Mucosa of descending colon (tissue), 3 donors: ENCODE measurements at places on chromosomes 1 and 21. TPM values are rescaled to one million over a fixed set of nuclear protein-coding genes. Genes with fewer than 3 reads are reported as not detected.

DNA sequence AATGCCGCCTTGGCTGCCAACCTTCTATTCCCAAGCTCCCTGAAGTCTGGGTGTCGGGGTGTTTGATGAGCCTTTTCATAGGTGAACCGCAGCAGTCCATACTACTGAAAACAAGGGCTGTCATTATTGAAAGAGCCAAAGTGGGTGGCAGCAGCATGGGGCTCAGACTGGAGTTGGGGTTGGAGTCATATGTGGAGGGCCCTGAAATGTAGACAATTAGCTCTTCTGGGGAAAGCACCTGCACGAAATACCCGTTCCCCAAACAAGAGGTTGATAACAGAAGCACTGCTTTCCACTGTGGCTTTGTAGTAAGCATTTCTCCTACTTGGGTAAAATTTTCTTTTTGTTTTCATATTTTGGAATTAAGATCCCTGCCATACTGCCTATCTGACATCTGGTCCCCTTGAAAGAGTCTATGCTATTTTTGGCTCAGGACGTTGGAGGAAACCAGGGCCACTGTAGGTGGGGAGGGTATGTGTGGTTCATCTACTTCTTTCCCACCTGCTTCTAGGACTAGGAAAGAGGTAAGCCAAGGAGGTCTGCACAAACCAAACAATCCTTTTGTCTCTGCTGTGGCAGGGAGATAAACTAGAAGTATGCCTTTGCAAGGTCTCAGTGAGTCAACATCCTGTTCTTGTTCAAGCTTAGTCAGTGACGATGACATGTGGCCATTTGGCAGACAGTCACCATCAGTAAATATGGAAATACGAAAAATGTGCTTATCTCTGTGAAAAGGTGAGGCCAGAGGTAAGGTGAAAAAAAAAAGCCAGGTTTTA lies 197.0 kb upstream of the UBE2U start:
- no peak for DNase-seq

- DNase-seq = peak; percentile 54
Measured at GRCh38 chr1:47507881-47508701, 70.2 kb downstream of the FOXD2 start.

GRCh38 chr1:38004284-38005108 lies 818 bp downstream of the FHL3 start:
- DNase-seq = no peak

DNA sequence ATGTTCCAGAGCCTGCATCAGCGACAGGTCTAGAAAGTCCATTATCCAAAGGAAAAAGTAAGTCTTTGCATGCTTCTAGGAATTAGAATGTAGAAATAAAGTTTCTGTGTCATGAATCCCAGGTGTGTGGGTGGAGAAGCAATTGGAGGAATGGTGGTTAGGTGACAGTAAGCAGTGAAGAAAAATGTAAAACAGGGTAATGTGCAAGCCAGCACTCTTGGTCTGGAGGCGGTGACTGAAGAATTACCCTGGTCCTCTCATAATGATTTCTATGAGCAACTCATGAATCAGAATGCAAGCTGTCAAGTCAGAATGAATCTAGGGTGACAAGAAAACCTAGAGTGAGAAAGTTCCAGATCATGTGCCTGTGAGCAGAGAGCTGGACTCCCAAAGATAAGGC lies 33.6 kb downstream of the PLPPR4 start:
- DNase-seq = no peak

- DNase-seq = no peak
Measured at GRCh38 chr1:176785791-176786190, 322.8 kb downstream of the PAPPA2 start.

DNA sequence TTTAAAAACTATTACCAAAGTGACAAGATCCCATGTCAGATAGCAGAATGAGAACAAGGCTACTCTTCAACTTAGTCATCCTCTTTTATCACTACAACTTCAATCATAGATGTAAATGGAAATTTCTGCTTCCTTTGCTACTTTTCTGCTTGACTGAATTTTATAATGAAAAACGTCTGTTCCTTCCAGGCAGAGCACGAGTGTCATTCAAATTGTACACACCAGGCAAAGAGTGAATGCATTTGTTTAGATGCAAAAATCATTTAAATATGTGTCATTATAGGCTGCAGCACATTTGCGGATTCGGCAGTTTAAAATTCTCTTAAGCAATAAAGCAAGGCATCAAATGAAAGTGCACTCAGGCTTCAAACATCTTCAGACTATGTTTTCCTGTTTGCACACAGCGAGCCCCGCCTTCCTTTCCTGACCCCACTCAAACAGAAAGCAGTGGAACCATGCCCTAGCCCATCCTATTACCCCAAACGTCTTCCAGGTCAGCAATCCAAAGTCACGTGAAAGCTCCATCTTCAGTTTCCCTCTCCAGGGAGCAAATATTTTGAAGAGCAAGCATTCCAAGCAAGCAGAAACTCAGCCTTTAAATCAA lies 99.6 kb downstream of the APP start:
- no peak for DNase-seq

DNA sequence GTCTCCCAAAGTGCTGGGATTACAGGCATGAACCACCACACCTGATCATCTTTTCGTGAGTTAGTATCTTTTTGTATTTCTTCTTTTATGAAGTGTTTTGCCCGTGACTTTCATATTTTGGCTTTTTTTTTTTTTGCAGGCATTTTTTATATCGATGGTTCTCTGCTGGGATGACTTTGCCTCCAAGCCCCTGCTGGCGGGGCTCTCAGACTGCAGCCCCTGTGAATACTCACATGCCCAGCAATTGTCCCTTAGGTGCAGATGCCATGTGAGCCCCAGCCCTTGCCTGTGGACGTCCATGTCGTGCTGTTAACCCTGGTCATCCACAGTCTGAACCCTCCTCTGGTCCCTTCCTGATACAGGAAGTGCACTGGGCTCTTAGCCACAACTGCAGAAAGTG lies 21.7 kb downstream of the CRYAA start:
- DNase-seq = peak; percentile 14

GRCh38 chr1:170310951-170311350 lies 165.2 kb downstream of the NTMT2 start:
- DNase-seq = no peak

DNA sequence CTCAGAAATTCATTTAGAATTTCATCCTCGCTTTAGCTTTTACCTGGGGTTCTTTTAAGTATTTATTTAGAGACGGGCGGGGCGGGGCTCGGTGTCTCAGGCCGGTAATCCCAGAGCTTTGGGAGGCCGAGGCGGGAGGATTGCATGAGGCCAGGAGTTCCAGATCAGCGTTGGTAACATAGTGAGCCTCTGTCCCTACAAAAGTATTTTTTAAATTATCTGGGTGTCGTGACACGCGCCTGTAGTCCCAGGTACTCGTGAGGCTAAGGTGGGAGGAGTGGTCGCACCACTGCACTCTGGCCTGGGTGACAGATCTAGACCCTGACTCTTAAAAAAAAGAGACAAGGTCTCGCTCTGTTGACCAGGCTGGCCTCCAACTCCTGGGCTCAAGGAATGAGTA lies 942 bp upstream of the RSBN1 start:
- DNase-seq = peak; percentile 32

GRCh38 chr1:224624432-224624831 lies 8.3 kb downstream of the CNIH3 start:
- no peak for DNase-seq

DNA sequence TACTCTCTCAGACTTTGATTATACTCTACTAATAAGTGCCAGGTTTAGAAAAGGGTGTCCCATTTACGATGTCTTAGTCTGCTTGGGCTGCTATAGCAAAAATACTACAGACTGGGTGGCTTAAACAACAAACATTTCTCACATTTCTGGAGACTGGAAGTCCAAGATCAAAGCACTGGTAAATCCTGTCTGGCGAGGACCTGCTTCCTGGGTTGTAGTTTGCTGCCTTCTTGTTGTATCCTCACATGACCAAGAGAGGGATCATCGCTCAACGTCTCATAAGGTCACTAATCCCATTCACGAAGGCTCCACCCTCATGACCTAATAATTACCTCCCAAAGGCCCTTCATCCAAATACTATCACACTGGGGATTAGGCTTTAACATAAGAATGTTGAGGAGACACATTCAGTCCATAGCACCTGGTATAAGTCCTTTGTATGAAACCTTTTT lies 12.0 kb downstream of the PRDX6 start:
- no peak for DNase-seq

GRCh38 chr1:151124763-151125403 lies 21.5 kb downstream of the SEMA6C start:
- no peak for DNase-seq

- DNase-seq = no peak
Measured at GRCh38 chr1:18343581-18343980, 137.1 kb upstream of the KLHDC7A start.

DNA sequence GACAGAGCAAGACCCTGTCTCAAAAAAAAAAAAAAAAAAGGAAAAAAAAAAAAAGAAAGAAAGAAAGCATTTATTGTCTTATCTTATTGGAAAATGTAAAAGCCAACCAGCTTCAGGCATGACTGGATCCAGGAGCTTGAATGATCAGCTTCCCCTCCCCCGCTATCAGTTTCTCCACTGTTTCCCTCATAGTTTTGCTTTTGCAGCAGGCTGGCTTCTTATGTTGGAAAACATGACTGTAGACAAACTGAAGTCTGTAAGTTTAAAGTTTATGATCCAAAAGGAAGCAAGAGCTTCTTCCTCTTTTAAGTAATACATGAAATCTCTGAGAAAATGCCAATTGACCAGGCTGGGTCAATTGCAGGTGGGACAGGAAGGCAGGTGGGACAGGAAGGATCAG lies 52.2 kb downstream of the FHAD1 start:
- DNase-seq = no peak

DNA sequence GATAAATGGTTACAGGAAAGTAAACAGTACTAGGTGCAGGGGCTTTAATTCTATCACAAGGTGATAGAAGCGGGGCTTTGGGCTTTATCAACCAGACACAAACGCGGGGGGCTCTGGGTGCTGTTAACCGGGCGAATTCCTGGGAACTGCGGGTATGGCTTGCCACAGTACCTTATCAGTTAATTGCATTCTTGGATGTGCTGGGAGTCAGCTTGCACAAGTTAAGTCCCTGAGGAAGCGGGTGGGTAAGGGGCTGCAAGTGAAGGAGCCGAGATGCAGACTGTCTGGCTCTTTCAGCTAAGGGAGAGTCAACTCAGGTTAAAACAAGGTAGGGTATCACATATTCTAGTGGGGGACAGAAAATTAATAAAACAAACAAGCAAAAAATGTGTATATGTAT lies 661 bp downstream of the GBP4 start:
- no peak for DNase-seq

DNA sequence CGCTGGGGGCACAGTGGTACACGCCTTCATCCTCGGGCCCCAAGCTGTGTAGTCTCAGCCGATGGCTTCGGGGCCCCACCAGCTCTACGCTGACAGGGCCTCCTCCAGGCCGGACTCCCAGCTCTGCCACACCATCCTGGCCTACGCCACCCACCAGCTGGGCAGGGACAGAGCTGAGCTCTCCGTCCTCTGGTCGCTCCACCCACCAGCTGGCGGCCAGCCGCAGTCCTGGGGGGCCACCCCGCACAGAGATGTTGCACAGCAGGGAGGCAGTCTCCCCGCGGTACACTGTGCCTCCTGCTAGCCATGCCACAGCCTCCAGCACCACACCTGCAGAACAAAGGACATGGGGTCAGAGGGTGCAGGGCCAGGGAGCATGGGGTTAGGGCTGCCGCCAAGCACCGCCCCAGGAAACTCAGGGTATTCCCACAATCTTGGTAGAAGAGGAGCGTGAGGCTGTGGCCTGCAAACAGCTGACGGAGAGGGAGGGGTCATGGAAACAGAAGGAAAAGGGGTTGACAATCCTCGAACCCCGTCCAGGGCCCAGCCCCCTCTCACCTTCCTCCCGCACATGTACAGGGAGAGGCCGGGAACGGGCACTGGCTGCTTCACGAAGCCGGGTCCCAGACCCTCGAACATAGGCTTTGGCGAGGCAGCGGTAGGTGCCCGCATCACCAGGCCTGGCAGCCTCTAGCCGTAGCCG lies 5.9 kb downstream of the IGSF8 start:
- DNase-seq = no peak

- DNase-seq = no peak
Measured at GRCh38 chr1:209597499-209597898, 14.0 kb downstream of the CAMK1G start.

DNA sequence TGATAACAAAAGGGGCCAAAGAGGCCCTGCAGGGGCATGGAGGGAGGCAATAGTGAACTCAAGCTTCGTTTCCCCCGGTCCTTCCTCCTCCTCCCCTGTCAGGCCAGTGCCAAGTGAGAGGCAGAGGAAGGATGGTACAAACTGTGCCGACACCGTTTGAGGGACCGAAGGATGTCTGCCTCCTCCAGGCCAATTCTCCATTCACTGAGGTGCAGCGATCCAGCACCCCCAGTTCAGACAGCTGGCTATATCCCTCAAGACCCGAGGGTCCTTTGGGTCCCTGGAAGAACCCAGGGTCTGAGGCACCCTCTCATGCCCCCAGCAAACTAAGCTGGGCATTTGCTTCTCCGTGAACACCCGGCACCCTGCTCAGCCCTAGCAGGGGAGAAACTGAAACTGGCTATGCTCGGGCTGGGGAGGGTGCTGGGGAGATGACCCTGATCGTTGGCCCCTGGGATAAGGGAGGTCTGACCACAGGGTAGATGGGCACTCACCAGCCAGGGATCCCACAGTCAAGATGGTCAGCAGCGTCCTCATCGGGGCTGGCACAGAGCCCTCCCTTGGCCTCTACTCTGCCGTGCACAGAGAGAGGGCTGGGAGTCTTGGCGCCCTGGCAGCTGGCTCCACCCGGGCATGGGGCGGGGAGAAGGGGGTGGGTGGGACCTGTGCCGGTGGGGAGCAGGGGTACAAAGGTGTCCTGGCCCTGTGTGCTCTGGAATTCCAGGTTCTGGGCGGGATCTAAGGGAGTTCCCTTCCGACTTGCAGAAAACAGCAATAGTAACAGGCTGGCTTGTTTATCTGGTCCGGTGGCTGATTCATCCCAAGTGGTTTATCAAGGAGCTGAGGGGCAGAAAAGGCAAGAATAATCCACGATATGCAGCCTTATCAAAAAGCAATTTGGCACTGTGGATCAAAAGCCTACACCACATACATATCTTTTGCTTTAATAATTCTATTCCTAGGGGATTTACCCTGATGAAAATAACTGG lies at the start of gene IL22RA1:
Gene IL22RA1 (minus strand): TSS at position 595 of the 989 bp plus-strand sequence. CDS start 58 bp downstream, at position 537.
- DNase-seq = peak; percentile 86

DNA sequence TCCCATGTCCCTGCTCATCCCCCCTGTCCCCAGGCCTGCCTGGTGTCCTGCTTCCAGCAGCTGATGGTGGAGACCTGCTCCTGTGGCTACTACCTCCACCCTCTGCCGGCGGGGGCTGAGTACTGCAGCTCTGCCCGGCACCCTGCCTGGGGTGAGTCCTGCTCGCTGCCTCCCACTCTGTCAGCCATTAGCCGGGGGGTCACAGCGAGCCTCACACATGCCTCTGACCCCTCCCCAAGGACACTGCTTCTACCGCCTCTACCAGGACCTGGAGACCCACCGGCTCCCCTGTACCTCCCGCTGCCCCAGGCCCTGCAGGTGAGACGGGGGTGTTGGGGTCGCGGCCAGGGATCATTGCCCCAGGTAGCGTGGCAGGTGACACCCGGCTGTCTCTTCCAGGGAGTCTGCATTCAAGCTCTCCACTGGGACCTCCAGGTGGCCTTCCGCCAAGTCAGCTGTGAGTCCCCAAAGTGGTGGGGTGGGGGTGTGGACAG lies 10.0 kb downstream of the SCNN1D start:
- peak; percentile 82 for DNase-seq

- DNase-seq = no peak
Measured at GRCh38 chr1:174189428-174190062, 30.2 kb downstream of the RABGAP1L start.

SLC1A7 gene
- 0.98 TPM for total RNA-seq

C1orf35 gene
- 13.9 TPM for total RNA-seq

PRAMEF6 gene
- total RNA-seq = not detected

CDK18 gene
- total RNA-seq = 32.1 TPM

SRGAP2C gene
- 5.4 TPM for total RNA-seq

IGSF3 gene
- 27.4 TPM for total RNA-seq

CCDC18 gene
- total RNA-seq = 7.7 TPM

ACTA1 gene
- total RNA-seq = 4.1 TPM

MAN1C1 gene
- 22.0 TPM for total RNA-seq

OR2T35 gene
- total RNA-seq = not detected

HSF2BP gene
- total RNA-seq = 0.48 TPM
